ENCODE measurements at places on chromosomes 16 and 17. TPM values are rescaled to one million over a fixed set of nuclear protein-coding genes. Genes with fewer than 3 reads are reported as not detected.

- no peak for DNase-seq
Measured at GRCh38 chr16:84749815-84750214, 50.0 kb downstream of the USP10 start.

GRCh38 chr17:75034236-75034908 lies 12.4 kb downstream of the ATP5PD start:
- peak; percentile 90 for DNase-seq

DNA sequence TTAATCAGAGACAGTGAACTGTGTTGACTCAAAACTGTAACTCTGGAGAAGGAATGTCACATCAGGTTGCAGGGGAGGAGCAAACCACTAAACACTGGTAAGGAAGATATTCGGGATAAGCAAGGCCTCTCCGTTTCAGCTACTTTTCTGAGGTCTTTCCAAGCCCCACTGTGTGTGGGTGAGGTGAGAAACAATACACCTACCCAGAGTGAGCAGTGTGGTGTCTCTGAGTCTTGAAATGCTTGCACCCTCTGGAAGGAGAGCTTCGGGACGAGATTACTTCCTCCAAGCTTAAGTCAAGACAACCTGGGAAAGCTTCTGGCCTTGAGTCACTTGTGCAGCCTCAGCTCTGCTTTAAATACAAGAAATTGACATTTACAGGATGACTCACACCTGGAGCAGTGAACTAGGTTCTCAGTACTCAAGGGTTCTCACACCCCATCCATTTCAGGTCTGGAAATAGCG lies 2.5 kb upstream of the MAP3K14 start:
- DNase-seq, result no peak

DNA sequence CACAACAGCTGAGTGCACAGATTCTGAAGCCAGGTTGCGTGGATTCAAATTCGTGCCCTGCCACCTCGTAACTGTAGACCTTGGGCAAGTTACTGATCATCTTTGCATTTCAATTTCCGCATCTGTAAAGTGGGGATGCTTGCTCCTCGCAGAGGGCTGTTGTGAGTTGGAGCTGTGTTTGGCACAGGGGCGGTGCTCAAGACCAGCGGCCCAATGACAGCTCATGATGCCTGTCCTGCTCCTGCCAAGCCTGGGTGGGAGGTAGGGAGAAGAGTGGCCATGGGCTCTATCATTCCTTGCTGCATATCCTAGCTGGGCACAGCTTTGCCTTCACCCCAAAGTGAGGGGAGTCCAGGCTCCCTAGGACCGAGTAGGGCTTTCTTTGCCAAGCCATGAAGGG lies 12.6 kb downstream of the NXPH3 start:
- DNase-seq, result no peak

GRCh38 chr17:79783891-79784290 lies 5.9 kb downstream of the CBX2 start:
- no peak for DNase-seq

DNA sequence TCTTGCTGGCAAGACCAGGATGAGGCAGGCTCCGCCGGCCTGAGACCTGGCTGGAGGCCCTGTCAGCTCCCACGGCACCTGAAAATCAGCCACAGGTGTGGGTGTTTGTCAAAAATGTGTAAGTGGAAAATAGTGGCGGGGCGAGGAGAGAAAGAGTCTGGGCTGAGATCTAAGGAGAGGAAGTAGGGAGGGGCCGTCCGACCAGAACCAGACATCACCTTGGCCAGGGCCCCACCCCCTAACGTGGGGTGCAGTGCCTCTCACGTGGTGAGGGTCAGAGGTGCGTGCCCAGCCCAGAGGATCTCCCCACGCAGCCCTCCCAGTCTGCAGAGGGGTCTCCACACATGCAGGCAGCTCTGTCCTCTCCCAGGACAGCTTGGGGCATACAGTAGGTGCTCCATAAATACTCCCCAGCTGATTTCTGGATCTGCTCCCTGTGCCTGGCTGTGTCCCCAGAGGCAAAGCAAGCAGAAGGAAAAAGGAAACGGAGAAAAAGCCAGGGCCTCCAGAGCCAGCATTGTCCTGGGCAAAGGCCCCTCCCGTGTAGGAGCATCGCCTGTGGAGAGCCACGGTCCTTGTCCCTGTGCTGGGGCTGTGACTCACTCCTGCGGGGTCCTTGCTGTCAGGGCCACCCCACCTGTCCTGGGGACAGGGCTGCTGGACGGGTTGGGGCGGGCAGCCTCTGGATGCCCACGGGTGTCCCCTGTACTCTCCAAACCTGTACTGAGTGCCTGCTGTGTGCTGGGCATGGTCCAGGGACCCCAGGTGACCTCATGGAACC lies 16.7 kb downstream of the ZFPM1 start:
- no peak for DNase-seq

MIF4GD gene
- 13.1 TPM for polyA plus RNA-seq

GRCh38 chr17:67994817-67995569 lies 1.3 kb downstream of the C17orf58 start:
- peak; percentile 46 for DNase-seq

- DNase-seq, result peak; percentile 46
Measured at GRCh38 chr16:56985288-56985961, 3.9 kb upstream of the NLRC5 start.

KREMEN2 gene
- 6.1 TPM for polyA plus RNA-seq

CBX2 gene
- polyA plus RNA-seq, result 10.5 TPM

- DNase-seq, result no peak
Measured at GRCh38 chr16:70331588-70332358, 14.9 kb upstream of the DDX19A start.

DNA sequence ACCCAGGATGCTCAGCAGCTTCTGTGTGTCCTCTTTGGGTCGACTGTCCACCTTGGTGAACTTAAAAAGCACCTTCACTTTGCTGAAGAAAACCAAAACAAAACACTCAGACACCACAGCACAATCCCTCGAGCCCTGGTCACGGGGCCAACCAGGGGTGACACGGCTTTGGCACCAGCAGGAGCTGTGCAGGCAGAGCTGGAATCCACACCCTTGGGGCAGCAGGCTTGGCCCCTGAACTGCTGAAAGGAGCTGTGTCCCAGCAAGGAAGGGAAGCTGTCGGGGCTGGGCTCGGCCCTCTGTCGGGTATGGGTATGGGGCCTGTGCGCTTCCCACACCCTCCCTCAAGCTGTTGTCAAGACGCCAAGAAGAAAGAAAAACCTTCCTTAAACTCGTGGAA lies 7.6 kb upstream of the PLD6 start:
- no peak for DNase-seq

- no peak for DNase-seq
Measured at GRCh38 chr17:57735707-57736106, 9.4 kb downstream of the CCDC182 start.

USP43 gene
- 0.81 TPM for polyA plus RNA-seq

GRCh38 chr17:80396157-80397033 lies 18.6 kb upstream of the ENDOV start:
- DNase-seq, result no peak

KCNG4 gene
- 0.06 TPM for polyA plus RNA-seq

GRCh38 chr17:50100480-50100883 lies 5.3 kb downstream of the PDK2 start:
- no peak for DNase-seq

GNAO1 gene
- 1.3 TPM for polyA plus RNA-seq

DNA sequence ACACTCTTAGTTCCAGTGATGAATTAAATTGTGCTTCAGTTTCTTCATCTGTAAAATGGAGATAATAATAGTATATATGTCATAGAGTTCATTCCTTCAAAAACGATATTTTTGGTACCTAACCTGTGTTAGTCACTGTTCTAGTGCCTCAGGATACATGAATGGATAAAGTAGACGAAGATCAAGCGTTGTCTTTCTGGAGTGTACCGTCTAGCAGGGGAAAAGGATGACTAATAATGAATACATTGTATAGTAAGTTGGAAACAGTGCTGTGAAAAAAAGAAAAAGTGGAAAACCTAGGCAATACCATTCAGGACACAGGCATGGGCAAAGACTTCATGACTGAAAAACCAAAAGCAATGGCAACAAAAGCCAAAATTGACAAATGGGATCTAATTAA lies 8.6 kb downstream of the KRT10 start:
- DNase-seq, result no peak

DNA sequence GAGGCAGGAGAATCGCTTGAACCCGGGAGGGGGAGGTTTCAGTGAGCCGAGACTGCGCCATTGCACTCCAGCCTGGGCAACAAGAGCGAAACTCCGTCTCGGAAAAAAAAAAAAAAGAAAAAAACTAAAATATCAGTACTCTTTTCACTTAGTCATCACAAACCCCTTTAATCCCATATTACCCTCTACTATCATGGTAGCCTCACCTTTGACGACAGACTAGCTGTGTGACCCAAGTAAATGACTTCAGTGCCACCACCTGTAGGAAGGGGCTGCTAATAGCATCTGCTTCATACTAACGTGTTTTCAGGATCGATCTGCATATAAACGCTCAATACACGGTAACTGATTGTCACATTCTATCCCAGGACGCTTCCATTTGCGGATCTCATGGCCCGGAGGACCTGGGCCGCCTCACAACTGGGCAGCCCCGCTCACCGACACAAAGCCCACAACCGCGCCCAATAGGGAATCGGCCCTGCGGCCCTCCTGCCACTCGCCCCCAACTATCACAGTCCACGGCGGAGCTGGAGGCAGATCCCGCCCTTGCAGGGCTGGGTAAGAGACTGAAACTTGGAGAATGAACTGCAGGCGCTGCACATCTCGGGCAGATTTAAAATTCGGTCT lies 1.1 kb upstream of the ZNF263 start:
- no peak for DNase-seq

DNA sequence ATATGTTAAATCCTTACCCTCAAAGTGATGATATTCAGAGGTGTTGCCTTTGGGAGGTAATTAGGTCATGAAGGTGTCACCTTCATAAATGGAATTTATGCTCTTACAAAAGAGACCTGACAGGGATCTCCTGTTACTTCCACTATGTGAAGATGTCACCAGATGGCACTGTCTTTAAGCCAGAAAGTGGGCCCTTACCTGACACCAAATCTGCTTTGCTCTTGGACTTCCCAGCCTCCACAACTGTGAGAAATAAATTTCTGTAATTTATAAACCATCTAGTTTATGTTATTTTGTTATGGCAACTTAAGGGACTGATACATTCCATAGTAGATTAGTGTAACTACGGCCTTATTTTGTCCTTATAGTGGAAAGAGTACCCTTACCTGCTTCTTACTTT lies 358.3 kb upstream of the SALL1 start:
- DNase-seq, result no peak

CDRT15L2 gene
- not detected for polyA plus RNA-seq

DNA sequence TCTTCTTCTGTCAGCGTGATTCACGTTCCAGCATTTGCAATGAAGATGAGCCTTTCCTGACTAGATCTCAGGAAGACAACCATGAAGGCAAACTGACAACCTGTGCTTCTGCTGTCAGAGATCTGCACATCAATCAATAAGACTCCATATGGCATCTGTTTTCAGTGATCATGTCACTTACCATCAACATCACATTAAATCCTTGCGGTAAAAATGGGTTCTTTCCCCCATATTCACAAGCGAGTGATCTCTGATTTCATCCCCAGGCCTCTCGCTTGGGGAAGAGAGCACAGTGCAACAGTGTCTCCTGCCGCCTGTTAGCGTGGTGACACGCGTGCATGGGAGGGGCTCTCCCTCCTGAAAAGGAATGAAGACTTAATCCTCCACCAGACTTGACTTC lies 11.1 kb downstream of the NACA2 start:
- no peak for DNase-seq

DNA sequence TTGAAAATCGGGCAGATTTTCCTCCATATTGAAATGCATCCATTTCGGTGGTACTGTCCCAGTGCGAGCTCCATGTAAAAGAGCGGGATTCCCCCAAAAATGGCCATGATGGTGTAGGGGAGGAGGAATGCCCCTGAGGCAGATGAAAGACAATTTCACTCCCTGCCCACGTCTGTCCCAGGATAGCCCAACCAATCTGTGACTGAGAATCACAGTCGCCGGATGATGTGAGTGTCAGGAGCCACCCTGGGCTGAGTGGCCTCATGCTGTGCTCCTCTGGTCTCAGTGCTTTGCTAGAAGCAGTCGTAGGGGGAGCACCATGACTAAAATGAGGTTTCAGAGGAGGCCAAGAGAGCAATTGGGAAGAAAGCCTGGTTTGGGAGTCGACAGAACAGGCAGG lies 16.7 kb downstream of the SLC6A4 start:
- DNase-seq, result no peak

DNA sequence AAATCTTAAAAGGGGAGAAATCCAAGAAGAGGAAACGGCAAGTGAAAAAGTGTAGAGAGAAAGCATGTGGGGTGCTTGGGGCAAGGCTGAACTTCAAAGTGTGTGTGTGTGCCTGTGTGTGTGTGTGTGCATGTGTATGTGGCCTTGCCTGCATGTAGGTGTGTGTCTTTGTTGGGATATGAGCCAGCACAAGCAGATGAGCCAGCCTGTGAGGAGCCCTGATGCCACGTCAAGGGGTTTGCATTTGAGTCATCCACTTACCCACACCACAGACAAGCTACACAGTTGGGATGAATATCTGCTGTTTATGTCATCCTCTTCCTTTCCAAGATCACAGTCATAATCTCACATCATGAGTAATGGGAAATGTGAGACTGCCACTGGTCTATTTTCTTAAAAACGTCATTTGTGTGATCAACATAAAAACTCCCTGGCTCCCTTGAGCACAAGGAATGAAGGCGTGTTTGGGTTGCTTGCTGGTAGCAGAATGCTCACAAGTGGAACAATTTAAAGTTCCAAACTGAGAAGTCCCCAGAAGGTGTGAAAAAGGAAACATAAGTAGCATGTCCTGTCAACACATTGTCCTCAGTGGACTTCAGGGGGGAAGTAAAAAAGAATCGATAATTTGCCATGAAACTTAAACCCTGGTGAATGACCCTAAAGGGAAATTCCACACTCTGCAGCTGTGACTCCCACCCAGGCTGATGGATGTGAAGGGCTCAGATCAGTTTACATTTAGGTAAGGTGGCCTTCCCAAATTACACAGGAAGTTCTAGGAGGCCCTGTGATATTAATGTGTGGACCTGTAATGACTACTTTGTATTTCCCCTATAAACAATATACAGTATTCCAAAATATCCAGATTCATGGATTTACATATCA lies 14.7 kb downstream of the KCTD19 start:
- DNase-seq, result no peak

DNA sequence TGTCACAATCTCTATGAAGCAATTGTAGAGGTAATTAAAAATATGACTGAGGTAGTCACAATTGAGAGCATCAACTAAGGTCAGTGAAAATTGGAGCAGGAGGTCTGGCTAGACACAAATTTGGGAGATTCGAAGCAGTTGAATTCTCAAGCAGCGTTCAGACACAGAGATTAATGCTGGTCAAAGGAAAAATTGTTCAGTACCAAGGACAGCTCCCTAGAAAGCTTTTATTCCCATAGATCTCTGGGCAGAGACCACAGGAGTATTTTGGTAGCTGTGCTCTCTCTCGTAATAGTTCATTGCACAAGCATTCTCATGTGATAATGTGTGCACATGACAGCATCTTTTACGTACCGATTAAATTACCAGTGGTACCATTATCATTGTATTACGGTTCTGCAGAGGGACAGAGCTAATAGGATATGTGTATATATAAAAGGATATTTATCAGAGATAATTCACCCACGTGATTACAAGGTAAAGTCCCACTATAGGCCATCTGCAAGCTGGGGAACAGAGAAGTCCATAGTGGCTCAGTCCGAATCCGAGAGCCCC lies 387.5 kb upstream of the HSBP1 start:
- peak; percentile 19 for DNase-seq

- peak; percentile 75 for DNase-seq
Measured at GRCh38 chr16:46853713-46854443, 22.9 kb upstream of the C16orf87 start.

- no peak for DNase-seq
Measured at GRCh38 chr17:329784-330420, 22.7 kb downstream of the RPH3AL start.
